ENCODE measurements at places on chromosomes 11 and 22. TPM values are rescaled to one million over a fixed set of nuclear protein-coding genes. Genes with fewer than 3 reads are reported as not detected.

Gene SUSD2
- 2.3 TPM for total RNA-seq

Gene FZD4
- total RNA-seq, result 235 TPM

Gene NRIP3
- total RNA-seq, result 1.1 TPM

Gene APOL5
- not detected for total RNA-seq

Gene TYR
- not detected for total RNA-seq

Gene SHISA8
- not detected for total RNA-seq

Gene C11orf86
- total RNA-seq, result not detected

Gene ZFP91
- total RNA-seq, result 45.0 TPM

Gene C11orf65
- total RNA-seq, result not detected

Gene MMP8
- 3.2 TPM for total RNA-seq

Gene APOL1
- 89.3 TPM for total RNA-seq

Gene TSPAN18
- 3.5 TPM for total RNA-seq

Gene TBX1
- total RNA-seq, result 0.65 TPM

Gene HBB
- total RNA-seq, result 1,928 TPM

All from omental fat pad (tissue), 4 donors.